ENCODE measurements at places on chromosomes 1 and 21. TPM values are rescaled to one million over a fixed set of nuclear protein-coding genes. Genes with fewer than 3 reads are reported as not detected.

The TPTE gene
- not detected for total RNA-seq

The TLR5 gene
- 1.4 TPM for total RNA-seq

The MUTYH gene
- total RNA-seq: 67.9 TPM

The DIRAS3 gene
- 1.0 TPM for total RNA-seq

The DAB1 gene
- 0.72 TPM for total RNA-seq

The HPDL gene
- 5.9 TPM for total RNA-seq

The PTCH2 gene
- total RNA-seq: 3.2 TPM

The KISS1 gene
- not detected for total RNA-seq

The SGIP1 gene
- not detected for total RNA-seq

The AADACL4 gene
- not detected for total RNA-seq

The KRTAP10-6 gene
- not detected for total RNA-seq

The CACHD1 gene
- 3.7 TPM for total RNA-seq

The COL8A2 gene
- total RNA-seq: 0.07 TPM

The FABP3 gene
- not detected for total RNA-seq

The NBPF20 gene
- total RNA-seq: 1.3 TPM

The ANKRD45 gene
- 0.34 TPM for total RNA-seq

The DNASE2B gene
- not detected for total RNA-seq

The SPRR3 gene
- not detected for total RNA-seq

The FHAD1 gene
- not detected for total RNA-seq

The ANKRD34A gene
- 3.6 TPM for total RNA-seq

The ELAVL4 gene
- not detected for total RNA-seq

The LCE1C gene
- total RNA-seq: not detected

The ELAPOR1 gene
- total RNA-seq: 10.2 TPM

The DDR2 gene
- 0.17 TPM for total RNA-seq

The NMNAT2 gene
- not detected for total RNA-seq

The SPRR2E gene
- not detected for total RNA-seq

The ZNF648 gene
- 0.07 TPM for total RNA-seq

The TTC39A gene
- 0.77 TPM for total RNA-seq

The SYNC gene
- total RNA-seq: not detected

The TCHHL1 gene
- not detected for total RNA-seq

The FCGR1A gene
- total RNA-seq: not detected

The CENPS gene
- total RNA-seq: 15.7 TPM

The FOXO6 gene
- total RNA-seq: 0.21 TPM

The C1QTNF12 gene
- 14.2 TPM for total RNA-seq

The ST6GALNAC5 gene
- total RNA-seq: not detected

The BRWD1 gene
- 44.8 TPM for total RNA-seq

The LRRC53 gene
- not detected for total RNA-seq

The YBX1 gene
- 486 TPM for total RNA-seq

The CD1E gene
- not detected for total RNA-seq

The TNFRSF8 gene
- total RNA-seq: 39.5 TPM

The OR2L8 gene
- not detected for total RNA-seq

The LEFTY2 gene
- not detected for total RNA-seq

The SPRR2F gene
- total RNA-seq: not detected

The ACTN2 gene
- 0.07 TPM for total RNA-seq

The TRABD2B gene
- not detected for total RNA-seq

The AMY1B gene
- not detected for total RNA-seq

The C4BPA gene
- not detected for total RNA-seq

The KRTAP7-1 gene
- not detected for total RNA-seq

The DMBX1 gene
- 0.37 TPM for total RNA-seq

The FGR gene
- total RNA-seq: 0.62 TPM

The STIL gene
- 32.2 TPM for total RNA-seq

The HCRTR1 gene
- total RNA-seq: not detected

The FCGR3A gene
- total RNA-seq: 1.5 TPM

All from activated T-cell treated with anti-CD3 and anti-CD28 coated beads, Interleukin-2, amount 50 U/mL, for 72 hours (primary cell).